ENCODE measurements at places on chromosomes 2 and 18. TPM values are rescaled to one million over a fixed set of nuclear protein-coding genes. Genes with fewer than 3 reads are reported as not detected.

The IL37 gene
- polyA plus RNA-seq, result not detected

The CAPN14 gene
- 0.20 TPM for polyA plus RNA-seq

The LOXHD1 gene
- polyA plus RNA-seq, result not detected

The DTNB gene
- 25.9 TPM for polyA plus RNA-seq

The UGT1A6 gene
- polyA plus RNA-seq, result 1.9 TPM

The ZNF804A gene
- not detected for polyA plus RNA-seq

The KYNU gene
- polyA plus RNA-seq, result 1.4 TPM

The ALPG gene
- polyA plus RNA-seq, result 0.03 TPM

The MRPS9 gene
- polyA plus RNA-seq, result 27.1 TPM

The SLC11A1 gene
- polyA plus RNA-seq, result 0.51 TPM

The MDH1B gene
- 0.66 TPM for polyA plus RNA-seq

The TCF23 gene
- not detected for polyA plus RNA-seq

The B3GNT2 gene
- polyA plus RNA-seq, result 21.2 TPM

The SERPINB4 gene
- polyA plus RNA-seq, result 1.3 TPM

The LAMA1 gene
- 24.9 TPM for polyA plus RNA-seq

The GCG gene
- polyA plus RNA-seq, result not detected

The RESP18 gene
- not detected for polyA plus RNA-seq

The ERFE gene
- polyA plus RNA-seq, result 0.60 TPM

The TSPYL6 gene
- polyA plus RNA-seq, result not detected

The TMEM163 gene
- polyA plus RNA-seq, result 0.14 TPM

The IL1B gene
- 161 TPM for polyA plus RNA-seq

The HOXD1 gene
- polyA plus RNA-seq, result not detected

The ANKRD30BL gene
- not detected for polyA plus RNA-seq

The CROCC2 gene
- not detected for polyA plus RNA-seq

The PEX13 gene
- 20.0 TPM for polyA plus RNA-seq

The ARHGAP15 gene
- polyA plus RNA-seq, result not detected

The MBOAT2 gene
- 57.0 TPM for polyA plus RNA-seq

The PTCD3 gene
- polyA plus RNA-seq, result 34.9 TPM

The DYSF gene
- 3.4 TPM for polyA plus RNA-seq

The NEB gene
- 0.01 TPM for polyA plus RNA-seq

The IL36B gene
- polyA plus RNA-seq, result 0.07 TPM

The OSR1 gene
- polyA plus RNA-seq, result 31.8 TPM

The HES6 gene
- 2.1 TPM for polyA plus RNA-seq

The OXER1 gene
- not detected for polyA plus RNA-seq

The BCL2 gene
- polyA plus RNA-seq, result 0.37 TPM

The PDCD1 gene
- not detected for polyA plus RNA-seq

The HOXD3 gene
- not detected for polyA plus RNA-seq

The UNC80 gene
- not detected for polyA plus RNA-seq

The EPAS1 gene
- polyA plus RNA-seq, result 182 TPM

The ALPI gene
- not detected for polyA plus RNA-seq

The IL36RN gene
- 0.46 TPM for polyA plus RNA-seq

All from mammary epithelial cell (primary cell).